A549 treated with dexamethasone at 1 μM for 4 hours (cell line): ENCODE measurements at places on chromosomes 5 and 9. TPM values are rescaled to one million over a fixed set of nuclear protein-coding genes. Genes with fewer than 3 reads are reported as not detected.

Gene PRDM9
- total RNA-seq = not detected in 5 replicates

Gene GARIN3
- total RNA-seq = not detected in 5 replicates

Gene FEM1C
- total RNA-seq = 6.8 to 8.7 TPM (median 7.7 TPM) in 5 replicates

Gene MLLT3
- 16.1 to 20.0 TPM (median 17.7 TPM) in 5 replicates for total RNA-seq

Gene NRARP
- 1.7 to 3.0 TPM (median 2.9 TPM) in 5 replicates for total RNA-seq

Gene COL15A1
- total RNA-seq = 0.49 to 0.88 TPM (median 0.59 TPM) in 5 replicates

Gene MARCOL
- total RNA-seq = not detected in 5 replicates

Gene PDLIM4
- 0.59 to 1.5 TPM (median 1.0 TPM) in 5 replicates for total RNA-seq

Gene SMIM33
- not detected in 5 replicates for total RNA-seq

Gene ORM2
- total RNA-seq = not detected in 5 replicates
